ENCODE measurements at places on chromosomes 1 and 21.
A peak's percentile ranks its signal among the peaks of the same experiment; 100 is the strongest.

DNA sequence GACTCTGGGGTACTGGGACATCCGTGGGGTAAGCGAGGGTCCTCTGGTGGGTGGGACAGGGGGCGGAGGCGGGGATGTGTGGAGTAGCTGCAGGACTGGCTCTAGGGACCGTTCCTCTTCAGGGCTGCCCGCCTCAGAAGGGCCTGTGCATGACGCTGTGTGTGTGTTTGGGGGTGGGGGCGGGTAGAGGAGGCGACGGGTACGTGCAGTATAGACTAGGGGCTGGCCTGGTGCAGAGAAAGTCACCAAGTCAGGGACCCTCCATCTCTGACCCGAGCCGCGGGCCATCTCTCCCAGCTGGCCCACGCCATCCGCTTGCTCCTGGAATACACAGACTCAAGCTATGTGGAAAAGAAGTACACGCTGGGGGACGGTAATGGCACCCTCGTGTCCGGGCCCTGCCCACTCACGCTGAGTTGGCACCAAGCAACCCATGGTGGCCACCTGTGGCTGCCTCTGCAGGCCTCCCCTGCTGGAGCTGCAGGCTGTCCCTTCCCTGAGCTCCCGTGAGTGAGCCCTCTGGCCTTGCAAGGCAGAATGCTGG, 342 bp downstream of the GSTM5 start:
- DNase-seq: no peak

- no peak for DNase-seq
Observed at GRCh38 chr1:46749404-46749803, 30.5 kb upstream of the EFCAB14 start.

- DNase-seq: no peak
Observed at GRCh38 chr21:46180778-46181391, 3.4 kb downstream of the SPATC1L start.

DNA sequence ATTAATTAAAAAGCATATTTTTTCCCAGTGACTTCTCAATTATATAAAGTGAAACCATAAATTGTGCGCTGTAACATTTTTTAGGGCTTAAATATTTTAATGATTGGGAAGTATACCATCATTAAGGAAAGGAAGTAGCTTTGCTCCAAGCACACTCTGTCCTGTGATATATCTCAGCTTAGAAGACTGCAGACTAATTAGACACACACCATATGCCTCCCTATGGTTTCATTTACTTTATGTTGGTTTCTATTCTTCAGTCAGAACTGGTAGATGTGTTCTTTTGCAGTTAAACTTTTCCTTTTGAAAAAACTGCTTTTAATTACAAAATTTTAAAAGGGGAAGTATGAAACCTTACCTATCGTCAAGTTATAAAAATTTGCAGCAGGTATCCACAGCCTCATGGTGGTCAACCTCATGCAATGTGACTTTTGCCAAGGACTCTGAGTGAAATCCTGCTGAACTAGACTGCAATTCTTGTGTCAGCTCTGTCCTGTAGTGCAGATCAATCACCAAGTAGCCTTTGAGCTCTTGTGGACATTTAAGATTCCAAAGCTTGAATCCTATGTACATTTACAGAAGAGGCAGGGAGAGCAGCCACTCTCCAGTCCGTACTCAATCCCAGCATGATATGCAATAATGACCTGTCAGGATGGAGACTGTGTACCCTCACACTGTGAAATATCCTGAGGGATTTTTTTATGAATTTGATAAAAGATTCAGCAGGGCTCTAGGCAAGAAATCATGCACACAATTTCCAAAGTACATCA, 149.1 kb downstream of the AMY1C start:
- no peak for DNase-seq

DNA sequence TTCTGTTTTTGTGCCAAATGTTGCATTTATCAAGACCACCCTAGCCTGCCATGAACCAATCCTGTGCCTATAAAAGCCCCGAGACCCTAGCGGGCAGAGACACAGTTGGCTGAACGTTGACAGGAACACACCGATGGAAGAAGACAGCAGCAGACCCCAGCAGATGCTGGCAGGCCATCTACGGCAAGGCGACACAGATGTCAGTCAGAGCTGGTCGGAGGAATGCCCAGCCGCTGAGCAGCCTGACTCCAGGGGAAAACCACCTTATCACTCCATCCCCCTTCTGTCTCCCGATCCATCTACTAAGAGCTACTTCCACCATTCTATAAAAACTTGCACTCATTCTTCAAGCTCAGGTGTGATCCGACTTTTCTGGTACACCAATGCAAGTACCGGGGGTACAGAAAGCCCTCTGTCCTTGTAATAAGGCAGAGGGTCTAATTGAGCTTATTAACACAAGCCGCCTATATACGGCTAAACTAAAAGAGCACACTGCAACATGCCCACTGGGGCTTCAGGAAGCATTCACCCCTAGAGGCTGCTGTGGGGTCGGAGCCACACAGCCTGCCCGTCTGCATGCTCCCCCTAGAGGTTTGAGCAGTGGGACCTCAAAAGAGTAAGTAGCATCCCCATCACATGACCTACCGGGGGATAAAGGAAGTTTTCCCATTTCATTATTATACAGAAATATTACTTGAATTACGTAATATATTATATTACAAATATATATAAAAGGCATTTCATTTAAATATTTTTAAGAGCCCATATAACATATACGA, 1156.3 kb upstream of the B3GALT2 start:
- no peak for DNase-seq

GRCh38 chr1:87979079-87979478, 650.4 kb downstream of the LMO4 start:
- no peak for DNase-seq

DNA sequence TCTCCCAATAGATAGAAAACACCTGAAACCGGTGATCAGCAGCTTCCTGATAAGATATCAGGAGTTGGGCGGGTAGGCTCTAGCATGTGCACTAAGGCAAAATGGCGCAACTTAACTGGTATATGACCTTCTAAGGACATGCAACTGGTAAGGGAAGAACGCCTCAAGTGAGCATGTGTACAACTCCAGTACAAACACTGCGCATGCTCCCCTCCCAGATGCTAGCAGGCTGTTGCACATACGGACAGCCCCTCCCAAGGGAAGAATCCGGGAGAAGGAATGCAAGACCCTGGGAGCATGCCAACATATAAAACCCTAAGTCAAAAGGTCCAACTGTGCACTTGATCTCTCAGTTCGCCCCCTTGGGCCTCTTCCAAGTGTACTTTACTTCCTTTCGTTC, 110.8 kb downstream of the TSEN15 start:
- DNase-seq: no peak

DNA sequence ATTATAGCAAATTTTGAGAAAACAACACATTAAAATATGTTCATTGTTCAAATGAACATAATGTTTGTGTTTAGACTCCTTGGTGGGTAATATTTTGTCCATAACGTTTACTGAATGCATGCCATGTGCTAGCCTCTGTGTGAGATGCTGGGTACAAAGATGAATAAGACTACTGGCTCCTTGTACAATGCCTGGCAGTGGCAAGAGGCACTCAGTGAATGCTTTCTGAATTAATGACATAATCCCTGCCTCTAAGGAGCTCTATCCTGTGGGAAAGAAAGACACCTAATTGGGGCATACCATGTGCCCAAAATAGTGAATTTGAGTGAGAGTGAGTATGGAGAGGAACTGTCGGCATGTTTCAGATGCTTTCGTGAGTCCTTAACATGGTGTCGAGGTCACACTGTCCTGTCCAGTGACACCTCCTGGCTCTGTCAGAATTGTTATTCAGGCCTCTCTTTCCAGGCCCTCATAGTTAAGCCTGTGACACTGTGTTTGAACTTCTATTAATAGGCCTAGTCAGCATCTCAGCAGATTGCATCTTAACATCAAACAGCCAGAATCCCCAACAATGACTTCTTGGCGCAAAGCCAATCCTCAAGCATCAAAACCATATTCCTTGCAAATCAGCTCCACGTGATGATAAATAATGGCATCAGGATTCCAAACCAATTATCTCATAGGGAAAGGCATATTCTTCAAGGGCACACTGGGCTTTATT, 32.8 kb upstream of the S1PR1 start:
- no peak for DNase-seq

DNA sequence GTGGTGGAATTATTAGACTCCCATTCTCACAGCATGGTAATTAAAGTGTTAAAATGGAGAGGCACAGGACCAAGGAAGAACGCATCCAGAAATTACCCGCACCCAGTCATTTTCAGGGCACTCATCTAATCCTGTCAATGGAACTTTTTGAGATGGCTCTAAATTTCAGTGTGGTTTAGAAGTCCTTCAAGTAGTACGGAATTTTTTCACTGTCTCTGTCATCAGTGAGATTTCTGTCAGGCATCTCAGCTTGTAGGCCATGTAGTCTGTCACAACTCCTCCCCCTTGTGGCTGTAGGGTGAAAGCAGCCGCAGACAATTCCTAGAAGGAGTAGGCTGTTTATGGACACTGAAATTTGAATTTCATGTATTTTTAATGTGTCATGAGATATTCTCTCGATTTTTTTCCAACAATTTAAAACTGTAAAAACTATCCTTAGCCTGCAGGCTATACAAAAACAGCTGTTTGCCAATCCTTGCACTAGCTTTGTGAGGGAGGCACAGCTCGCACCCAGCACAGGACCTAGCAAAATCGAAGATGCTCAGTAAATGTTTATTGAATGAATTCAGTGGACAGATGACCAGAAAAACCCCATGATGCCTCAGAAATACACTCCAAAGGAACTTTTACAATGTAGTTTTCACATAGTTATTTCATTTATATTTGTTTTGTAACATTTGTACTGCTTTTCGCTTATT, 6.6 kb upstream of the NUP133 start:
- DNase-seq: peak; percentile 79

GRCh38 chr1:95039360-95040031, 33.3 kb downstream of the ALG14 start:
- no peak for DNase-seq
